Substantia nigra (tissue), 51 donors: ENCODE measurements at places on chromosomes 1 and 21.

GRCh38 chr1:164836614-164837018, 277.6 kb downstream of the PBX1 start:
- DNase-seq = no peak

GRCh38 chr1:205335692-205336091, 14.1 kb upstream of the NUAK2 start:
- peak; percentile 40 for DNase-seq

GRCh38 chr1:206907304-206907991, 10.2 kb downstream of the IL24 start:
- no peak for DNase-seq

DNA sequence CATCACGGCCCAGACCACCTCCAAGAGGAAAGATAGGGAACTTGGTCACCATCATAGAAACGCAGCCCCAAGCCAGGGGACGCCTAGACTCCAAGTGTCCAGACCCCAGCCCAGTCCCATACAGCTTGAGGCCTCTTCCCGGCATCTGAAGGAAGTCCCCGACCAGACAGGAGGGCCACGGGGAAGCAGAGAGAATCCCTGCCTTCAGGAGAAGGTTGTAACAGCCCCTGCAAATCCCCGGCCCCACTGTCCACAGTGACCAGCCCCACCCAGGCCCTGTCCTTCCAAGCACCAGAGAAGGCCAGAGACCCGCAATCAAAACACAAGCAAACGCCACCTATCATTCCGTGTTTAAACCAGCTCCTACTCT, 1.7 kb downstream of the SLC19A1 start:
- no peak for DNase-seq

DNA sequence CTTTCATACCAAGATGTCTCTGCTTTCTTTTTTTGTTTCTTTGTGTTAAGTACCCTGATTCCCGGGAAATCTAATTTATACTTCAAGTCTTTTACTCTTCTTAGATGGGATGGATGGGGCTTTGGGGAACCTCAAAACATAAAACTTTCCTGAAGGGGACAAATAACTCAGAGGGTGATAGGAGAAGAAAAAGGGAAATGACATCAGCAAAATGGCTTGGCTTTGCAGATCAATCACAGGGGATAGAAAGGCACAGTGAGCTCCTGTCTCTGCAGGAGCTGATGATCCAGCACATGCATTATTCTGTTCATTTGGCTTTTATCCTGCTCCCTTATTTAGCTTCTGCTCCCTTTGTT, 1.4 kb upstream of the CA14 start:
- DNase-seq = no peak

DNA sequence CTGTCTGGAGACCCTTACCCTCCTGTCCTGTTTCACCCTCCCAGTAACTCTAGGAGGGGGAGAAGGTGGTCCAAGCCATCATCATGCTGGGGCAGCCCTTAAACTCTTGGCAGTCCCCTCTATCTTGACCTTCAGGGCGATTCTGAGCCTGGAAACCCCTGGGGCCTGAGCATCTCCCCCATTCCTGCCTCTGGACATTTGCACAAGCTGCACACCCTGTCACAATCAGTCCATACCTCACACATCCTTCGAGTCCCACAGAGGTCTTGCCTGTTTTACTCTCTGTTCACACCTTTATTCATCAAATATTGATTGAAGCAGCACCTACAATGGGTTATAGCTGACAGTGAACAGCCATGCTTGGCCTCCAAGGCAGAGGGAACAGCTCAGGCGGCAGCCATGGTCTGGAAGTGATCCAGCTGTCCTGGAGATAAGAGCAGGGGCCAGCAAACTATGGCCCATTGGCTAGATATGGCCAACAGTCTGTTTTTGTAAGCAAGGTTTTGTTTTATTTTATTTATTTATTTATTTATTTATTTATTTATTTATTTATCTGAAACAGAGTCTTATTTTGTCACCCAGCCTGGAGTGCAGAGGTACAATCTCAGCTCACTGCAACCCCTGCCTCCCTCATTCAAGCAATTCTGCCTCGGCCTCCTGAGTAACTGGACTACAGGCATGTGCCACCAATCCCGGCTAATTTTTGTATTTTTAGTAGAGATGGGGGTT, 7.1 kb upstream of the FAM131C start:
- no peak for DNase-seq

DNA sequence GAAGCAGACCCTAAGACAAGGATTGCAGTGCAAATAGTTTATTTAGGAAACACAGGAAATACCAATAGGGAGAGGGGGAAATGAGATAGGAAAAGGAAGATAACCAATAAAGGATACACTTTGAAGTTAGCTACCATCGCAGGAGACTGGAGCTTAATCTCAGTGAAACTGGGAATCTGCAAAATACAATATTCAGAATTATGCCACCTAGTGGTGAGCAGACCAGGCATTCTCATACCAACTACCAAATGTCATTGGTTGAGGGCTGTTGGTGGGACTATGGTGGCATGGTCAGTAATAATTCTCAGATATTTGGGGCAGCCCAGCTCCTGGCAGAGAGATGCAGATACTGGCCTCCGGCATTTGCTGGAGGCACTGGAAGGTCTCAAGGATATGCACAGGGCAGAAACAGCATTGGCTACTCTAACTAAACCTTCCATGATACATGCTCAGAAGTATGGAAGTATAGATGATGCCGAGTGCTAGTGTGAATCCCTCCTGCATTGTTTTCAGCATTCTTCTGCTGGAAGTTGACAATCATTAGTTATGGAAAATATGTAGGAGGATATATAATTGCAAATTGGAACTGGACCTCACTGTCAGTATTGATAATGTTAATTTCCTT, 11.8 kb upstream of the ZFP69B start:
- no peak for DNase-seq

DNA sequence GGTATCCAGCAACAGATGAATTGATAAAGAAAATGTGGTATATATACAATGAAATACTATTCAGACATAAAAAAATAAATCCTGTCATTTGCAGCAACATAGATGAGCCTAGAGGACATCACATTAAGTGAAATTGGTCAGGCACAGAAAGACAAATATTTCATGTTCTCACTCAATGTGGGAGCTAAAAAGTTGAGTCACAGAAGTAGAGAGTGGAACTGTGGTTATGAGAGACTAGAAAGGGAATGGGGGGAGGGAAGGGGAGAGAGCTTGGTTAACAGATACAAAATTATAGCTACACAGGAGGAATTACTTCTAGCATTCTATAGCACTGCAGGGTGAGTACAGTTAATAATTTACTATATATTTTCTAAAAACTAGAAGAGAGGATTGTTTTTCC, 37.1 kb upstream of the SERPINC1 start:
- DNase-seq = no peak

DNA sequence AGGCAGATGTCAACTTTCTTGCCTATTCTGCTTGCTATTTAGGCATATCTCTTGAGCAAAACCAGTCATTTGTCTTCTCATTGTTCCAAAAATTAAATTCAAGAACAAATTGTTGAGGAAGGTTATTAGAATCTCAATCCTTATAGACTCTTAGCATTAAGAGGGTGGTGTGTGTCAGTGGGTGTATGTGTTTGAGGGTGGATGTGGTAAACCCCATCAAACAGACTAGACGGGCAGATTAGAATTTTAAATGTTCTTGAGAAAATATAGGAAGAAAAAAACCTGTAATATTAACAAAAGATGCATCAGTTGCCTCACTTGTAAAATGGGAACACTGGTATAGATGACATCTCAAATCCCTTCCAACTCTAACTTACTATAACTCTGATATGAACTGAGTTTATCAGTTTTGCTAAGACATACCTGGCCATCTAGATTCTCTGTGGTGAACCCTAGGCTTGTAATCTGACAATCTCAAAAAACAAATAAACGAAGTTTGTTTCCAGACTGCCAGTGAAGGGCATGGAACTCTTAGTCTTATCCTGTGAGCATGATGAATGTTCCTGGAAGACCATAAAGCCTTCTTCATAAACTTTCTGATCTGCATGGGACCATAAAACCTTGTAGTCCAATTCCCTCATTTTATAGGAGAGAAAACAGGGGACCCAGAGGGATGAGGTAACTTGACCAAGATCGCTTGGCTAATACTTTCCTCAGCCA, 176.3 kb upstream of the SGIP1 start:
- no peak for DNase-seq

DNA sequence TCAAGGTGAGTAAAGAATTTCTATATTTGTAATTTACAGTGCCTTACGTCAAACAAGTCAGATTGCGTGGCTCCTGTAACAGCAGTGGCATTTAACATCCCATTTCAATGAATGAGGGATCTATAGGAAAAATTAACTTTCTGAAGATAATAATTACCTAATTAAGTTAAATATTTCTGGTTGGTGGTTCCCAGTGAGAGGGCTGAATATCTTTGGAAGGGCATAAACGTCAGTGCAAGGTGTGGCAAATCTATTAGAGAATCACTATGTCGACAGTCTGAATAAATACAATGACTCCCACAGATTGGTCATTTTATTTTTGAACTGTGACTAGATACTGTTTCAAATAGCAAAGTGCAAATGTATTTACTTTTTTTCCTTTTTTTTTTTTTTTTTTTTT, 80.0 kb downstream of the S1PR1 start:
- no peak for DNase-seq

- no peak for DNase-seq
Observed at GRCh38 chr1:40709802-40710278, 18.3 kb downstream of the NFYC start.

GRCh38 chr1:184164536-184164935, 113.0 kb downstream of the TSEN15 start:
- no peak for DNase-seq

- peak; percentile 52 for DNase-seq
Observed at GRCh38 chr21:42513985-42514882, 582 bp downstream of the SLC37A1 start.

- DNase-seq = no peak
Observed at GRCh38 chr21:42847051-42847707, 32.2 kb downstream of the WDR4 start.

DNA sequence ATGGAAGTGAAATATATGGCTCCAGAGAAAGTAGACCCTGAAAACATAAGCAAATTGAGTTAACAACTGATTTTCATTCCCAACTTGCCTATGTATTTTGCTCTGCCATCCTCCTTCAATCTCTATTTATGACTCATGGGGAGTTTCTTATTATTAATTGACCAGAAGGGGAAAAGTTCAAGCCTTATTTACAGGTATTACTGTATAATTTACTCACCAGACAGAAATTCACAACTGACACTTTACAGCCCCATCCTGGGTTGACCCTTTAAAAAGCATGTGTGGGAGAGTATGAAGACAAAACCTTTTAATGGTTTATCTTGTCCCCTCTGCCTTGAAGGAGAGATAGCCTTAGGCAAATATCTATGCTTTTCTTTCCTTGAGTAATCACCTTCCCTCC, 39.8 kb upstream of the C1orf53 start:
- DNase-seq = no peak

DNA sequence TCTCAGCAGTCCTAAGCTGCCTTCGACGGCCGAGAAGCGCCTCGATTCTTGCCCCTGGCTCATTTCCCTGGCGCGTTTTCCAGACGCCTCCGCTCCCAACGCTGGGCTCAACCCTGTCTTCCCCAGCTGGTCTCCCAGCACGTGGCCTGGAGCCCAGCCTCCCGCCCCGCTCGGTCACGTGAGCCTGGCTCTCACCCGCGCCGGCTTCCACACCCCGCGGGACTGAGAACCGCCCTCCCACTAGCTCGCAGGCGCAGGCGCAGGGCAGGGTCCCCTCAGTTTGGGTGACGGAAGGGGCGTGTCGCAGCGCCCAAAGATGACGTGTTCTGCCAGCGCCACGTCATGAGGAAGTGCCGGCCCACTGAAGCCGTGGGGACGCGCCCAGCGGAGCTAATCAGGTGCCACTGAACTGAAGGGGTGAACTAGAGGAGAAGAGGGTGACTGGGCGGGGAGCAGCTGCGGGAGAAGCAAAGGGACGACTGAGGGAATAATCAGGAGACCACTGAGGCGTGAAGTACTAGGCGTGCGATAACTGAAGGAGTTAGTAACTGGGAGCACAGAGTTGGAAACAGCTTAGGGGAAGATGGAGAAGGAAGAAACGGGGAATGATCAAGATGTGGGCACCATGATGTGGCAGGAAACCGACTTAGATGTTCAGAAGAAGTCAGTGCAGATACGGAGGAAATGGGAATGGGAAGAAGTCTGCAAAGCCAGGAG, at the start of gene DHDDS:
Gene DHDDS, plus strand, starts transcription at position 343 of the 717 bp plus-strand sequence. CDS start 625 bp downstream, outside the sequence.
- DNase-seq = peak; percentile 96

GRCh38 chr1:2628933-2629626, 3.7 kb downstream of the MMEL1 start:
- DNase-seq = no peak

DNA sequence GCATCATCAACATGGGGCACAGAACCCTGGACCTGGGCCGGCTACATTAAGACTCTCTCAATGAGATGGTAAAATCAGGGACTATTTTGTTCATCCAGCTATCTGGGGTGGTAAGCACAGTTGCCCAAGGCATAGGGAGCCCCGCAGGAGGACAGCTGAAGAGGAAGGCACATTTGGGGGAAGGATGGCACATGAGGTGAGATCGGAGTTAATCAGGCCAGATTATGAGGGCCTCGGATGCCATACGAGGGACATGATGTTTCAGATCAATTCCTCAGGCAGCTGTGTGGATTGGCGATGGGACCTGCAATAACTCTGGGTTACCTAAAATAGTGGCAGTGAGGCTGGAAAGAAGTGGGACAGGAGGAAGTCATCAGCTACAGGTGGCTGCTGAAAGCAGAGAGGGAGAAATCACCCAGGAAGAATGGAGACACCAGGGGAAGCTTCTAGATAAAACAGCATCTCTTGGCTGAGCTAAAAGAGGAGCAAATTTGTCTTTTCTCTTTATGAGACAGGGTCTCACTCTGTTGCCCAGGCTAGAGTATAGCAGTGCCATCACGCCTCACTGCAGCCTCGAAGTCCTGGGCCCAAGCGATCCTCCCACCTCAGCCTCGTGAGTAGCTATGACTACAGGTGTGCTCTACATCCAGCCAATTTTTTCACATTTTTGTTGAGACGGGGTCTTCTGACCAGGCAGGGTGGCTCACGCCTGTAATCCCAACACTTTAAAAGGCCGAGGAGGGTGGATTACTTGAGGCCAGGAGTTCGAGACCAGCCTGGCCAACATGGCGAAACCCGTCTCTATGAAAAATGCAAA, 21.1 kb downstream of the TOMM20 start:
- DNase-seq = no peak

DNA sequence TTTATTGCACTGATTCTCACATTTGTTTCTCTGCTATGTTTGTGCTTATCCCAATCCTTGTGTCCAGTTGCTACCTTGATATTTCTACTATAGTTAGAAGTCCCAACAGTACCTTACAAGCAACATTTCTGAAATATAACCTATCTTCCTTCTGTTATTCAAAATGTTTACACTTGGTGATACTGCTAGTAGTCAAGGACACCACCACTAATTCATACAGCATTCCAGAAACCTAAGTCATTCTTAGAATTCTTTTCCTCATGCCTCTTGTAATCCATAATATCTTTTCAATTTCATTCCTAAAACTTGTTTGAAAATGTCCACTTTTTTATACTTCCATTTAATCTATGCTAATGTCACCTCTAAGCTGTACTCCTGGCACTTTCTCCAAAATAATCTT, 2132.1 kb downstream of the NCAM2 start:
- DNase-seq = no peak
